ENCODE measurements at places on chromosomes 11 and 22.
A peak's percentile ranks its signal among the peaks of the same experiment; 100 is the strongest.

DNA sequence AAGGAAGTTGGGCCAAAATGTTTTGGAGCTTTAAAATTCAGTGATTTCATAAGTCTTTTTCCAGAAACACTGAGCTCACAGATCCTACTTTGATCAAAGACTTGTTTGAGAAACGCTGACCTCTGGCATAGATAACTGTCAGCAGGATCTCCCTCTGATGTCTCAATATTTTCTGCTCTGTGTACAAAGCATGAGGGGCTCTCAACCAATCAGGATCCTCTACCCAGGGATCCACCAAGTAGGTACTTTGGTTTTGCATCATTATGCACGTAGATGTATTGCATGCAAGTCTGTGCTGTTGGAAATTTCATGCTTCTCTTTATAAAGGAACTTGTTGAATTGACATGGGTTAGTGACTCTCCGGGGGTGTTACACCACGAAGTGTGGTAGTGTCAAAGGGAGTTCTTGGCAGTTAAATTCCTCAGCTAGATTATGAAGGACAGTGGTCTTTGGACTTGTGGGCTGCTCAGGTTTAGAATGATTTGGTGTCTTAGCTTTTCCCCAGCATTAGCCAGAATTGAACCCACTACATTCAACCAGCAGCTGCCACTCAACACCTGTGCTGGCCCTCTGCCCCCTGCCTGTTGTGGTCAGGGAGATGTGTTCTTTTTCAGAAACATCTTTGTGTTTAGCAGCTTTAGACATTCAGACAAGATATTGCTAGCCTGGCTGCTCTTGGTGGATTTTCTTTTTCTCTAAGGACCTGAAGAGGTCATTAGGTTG is 1.7 kb upstream of the DIXDC1 start:
- H3K4me3 ChIP-seq: no peak overlapping the region
- no peaks in the 10 kb centered on the region for H3K36me3 ChIP-seq
- H3K27ac ChIP-seq: no peak overlapping the region
- peaks cover 36% of the 10 kb centered on the region for H3K4me1 ChIP-seq
- no peak for DNase-seq
- no peaks in the 10 kb centered on the region for H3K27me3 ChIP-seq

- no peaks in the 10 kb centered on the region for H3K27me3 ChIP-seq
- no peak for DNase-seq
- H3K36me3 ChIP-seq: peaks cover 52% of the 10 kb centered on the region
These were observed 4.3 kb downstream of the SBF1 start for GRCh38 chr22:50470491-50470890.

DNA sequence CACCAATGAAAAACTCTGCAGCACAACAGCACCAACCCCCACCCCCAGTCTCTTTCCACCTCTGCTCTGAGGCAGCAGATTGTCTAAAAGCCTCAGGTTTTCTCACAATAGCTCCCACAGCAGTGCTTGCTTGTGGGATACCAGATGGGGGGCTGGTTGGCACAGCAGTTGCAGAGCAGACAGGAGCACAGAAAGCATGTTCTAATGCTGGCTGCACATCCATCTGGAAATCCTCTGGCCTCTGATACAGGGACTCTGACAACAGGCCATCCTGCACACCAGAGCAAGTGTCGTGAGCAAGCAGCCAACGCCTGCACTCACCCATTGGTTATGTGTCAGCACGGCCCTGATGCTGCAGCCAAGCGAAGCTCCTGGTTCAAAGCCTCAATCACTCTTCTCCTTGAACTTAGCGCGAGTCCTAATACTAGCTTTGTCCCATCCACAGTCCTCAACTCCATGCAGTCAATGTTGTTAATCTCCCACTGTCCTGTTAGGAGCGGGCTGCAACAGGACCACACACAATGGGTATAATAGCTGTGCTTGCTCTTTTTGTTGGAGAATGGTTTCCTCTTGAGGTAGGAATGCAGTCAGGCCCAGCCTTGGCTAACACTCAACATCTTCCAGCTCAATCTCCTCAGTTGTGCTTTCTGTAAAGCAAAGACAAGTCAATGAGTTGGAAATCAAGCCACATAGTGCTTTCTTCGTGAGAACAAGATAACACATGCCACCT is 30.3 kb downstream of the VSTM5 start:
- no peak overlapping the region for H3K4me3 ChIP-seq
- H3K27me3 ChIP-seq: peaks cover 2% of the 10 kb centered on the region
- no peak overlapping the region for H3K27ac ChIP-seq
- H3K36me3 ChIP-seq: peaks cover 14% of the 10 kb centered on the region
- peaks cover 20% of the 10 kb centered on the region for H3K4me1 ChIP-seq

DNA sequence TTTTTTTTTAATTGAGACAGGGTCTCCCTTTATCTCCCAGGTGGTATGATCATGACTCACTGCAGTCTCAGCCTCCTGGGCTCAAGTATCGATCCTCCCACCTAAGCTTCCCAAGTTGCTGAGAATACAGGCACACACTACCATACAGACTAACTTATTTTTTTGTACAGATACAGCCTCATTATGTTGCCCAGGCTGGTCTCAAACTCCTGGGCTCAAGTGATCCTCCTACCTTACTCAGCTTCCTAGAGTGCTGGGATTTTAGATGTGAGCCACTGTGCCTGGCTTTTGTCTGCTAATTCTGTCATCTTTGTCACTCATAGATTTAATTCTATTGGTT is 43.5 kb downstream of the CBL start:
- no peak for DNase-seq
- H3K4me3 ChIP-seq: no peak overlapping the region
- no peaks in the 10 kb centered on the region for H3K27me3 ChIP-seq
- H3K36me3 ChIP-seq: no peaks in the 10 kb centered on the region

DNA sequence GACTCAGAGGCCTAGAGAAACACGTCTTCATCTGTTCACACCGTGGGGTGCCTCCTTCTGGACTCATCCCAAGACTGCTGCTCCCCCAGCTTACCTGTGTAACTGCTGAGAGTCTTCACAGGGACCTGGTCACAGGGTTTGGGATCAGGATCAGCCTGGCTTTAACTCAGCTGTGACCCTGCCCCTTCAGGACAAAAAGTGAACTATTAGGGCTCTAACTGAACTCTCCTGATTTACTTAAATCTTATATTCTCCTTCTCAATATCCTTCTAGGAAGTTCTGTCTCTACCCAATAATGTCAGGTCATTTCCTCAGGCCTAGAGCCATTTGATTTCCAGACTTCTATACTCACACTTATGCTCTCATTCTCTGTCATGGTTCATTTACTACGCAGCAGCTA is 108.4 kb downstream of the ZNF280B start:
- DNase-seq: no peak
- no peak overlapping the region for H3K27ac ChIP-seq
- H3K27me3 ChIP-seq: no peaks in the 10 kb centered on the region
- no peaks in the 10 kb centered on the region for H3K36me3 ChIP-seq
- H3K4me1 ChIP-seq: peaks cover 10% of the 10 kb centered on the region
- H3K4me3 ChIP-seq: no peak overlapping the region

DNA sequence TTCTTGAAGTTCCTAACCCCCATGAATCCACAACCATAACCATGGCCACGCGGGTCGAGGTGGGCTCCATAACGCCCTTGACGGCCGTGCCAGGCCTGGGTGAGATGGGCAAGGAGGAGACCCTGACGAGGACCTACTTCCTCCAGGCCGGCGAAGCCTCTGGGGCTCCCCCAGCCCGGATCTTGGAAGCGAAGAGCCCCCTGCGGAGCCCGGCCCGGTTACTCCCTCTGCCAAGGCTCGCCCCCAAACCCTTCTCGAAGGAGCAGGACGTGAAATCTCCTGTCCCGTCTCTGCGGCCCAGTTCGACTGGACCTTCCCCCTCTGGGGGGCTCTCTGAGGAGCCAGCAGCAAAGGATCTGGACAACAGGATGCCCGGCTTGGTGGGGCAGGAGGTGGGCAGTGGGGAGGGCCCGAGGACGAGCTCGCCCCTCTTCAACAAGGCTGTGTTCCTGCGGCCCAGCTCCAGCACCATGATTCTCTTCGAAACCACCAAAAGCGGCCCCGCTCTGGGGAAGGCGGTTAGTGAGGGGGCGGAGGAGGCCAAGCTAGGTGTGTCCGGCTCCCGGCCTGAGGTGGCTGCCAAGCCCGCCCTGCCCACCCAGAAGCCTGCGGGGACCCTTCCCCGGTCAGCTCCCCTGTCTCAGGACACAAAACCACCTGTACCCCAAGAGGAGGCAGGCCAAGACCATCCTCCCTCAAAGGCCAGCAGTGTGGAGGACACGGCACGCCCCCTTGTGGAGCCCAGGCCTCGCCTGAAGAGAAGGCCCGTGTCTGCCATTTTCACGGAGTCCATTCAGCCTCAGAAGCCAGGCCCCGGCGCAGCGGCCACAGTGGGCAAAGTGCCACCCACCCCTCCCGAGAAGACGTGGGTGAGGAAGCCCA is 75.7 kb downstream of the KIAA1671 start:
- H3K27ac ChIP-seq: no peak overlapping the region
- peaks cover 6% of the 10 kb centered on the region for H3K4me1 ChIP-seq
- DNase-seq: peak; percentile 38

Data from neuronal stem cell (in vitro differentiated cells).